ENCODE measurements at places on chromosomes 1 and 21. TPM values are rescaled to one million over a fixed set of nuclear protein-coding genes. Genes with fewer than 3 reads are reported as not detected.

- DNase-seq, result no peak
Measured at GRCh38 chr1:59026472-59026948, 242.7 kb upstream of the JUN start.

DNA sequence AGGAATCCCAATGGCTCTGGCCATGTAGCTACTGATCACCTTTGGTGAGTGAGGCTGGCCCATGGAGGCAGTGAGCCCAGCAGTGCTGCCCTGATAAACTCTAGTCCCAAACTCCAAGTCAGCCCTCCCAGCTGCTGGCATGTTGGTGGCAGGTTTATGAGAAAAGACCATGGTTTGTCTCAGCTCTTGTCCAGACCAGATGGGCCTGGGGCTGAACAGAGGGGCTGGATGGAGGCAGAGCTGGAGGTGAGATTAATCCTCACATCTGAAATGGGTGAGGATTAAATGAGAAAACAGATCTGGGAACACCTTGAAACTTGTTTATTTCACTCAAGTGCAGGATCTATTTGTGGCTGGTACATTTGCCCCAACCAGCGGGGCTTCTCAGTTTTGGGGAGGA lies 3.2 kb downstream of the TMEM269 start:
- no peak for DNase-seq

The APCS gene
- not detected for polyA plus RNA-seq

The NEK2 gene
- 8.4 TPM for polyA plus RNA-seq

All from H1 (cell line).